ENCODE measurements at places on chromosomes 12 and 14. TPM values are rescaled to one million over a fixed set of nuclear protein-coding genes. Genes with fewer than 3 reads are reported as not detected.

- peak; percentile 56 for DNase-seq
Observed at GRCh38 chr14:87185961-87186560, 806.9 kb downstream of the GALC start.

CRACR2A gene
- total RNA-seq = 39.0 TPM

- no peak for DNase-seq
Observed at GRCh38 chr12:103020839-103021238, 63.4 kb downstream of the ASCL1 start.

CD63 gene
- total RNA-seq = 1,689 TPM

- peak; percentile 83 for DNase-seq
Observed at GRCh38 chr12:47237751-47238211, 158.0 kb upstream of the AMIGO2 start.
